T-helper 1 cell (primary cell): ENCODE measurements at places on chromosomes 11 and 22.
A peak's percentile ranks its signal among the peaks of the same experiment; 100 is the strongest.

- no peak for DNase-seq
Observed at GRCh38 chr11:72233056-72233772, 8.6 kb downstream of the INPPL1 start.

GRCh38 chr11:26105762-26106423, 226.0 kb upstream of the ANO3 start:
- no peak for DNase-seq

DNA sequence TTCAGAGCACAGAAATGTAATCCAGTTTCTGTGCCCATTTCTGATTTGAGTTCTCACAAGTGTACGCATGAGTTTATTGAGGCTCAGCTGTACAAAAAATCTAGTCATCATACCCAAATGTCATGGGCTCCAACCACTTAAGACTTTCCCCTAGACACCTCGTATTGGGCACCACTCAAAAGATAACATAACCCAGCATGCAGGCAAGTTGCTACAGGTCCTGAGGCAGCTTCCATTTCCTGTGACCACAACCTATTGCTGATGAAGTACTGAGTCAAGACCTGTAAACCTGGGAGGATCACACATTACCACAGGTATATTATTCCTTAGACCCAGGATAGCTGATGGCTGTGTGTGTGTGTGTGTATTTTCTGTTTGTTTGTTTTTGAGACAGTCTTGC, 95.2 kb downstream of the MRTFA start:
- no peak for DNase-seq

- no peak for DNase-seq
Observed at GRCh38 chr22:34638128-34638527, 427.8 kb upstream of the ISX start.

- no peak for DNase-seq
Observed at GRCh38 chr22:42641801-42642413, 1.5 kb upstream of the ATP5MGL start.

DNA sequence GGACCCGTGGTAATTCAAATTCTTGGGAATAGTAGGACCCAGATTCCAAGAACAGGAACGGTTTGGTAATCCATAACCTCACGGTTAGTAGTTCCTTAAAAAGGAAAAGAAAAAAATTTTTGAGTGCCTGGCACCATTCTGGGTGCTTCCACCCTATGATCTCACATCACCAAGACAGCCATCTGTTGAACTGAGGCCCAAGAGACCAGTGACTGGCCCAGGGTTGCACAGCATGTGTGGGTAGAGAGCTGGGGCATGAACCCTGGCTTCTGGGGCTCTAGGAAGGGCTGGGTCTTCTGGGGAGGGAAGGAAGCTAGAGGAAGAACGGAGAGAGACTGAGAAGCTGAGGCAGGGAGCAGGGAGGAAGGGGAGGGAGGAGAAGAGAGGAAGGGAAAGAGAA, 4.7 kb upstream of the SPI1 start:
- no peak for DNase-seq

- DNase-seq: no peak
Observed at GRCh38 chr22:33792832-33793231, 127.4 kb downstream of the LARGE1 start.

GRCh38 chr22:39256186-39256552, 11.4 kb upstream of the PDGFB start:
- no peak for DNase-seq

- DNase-seq: no peak
Observed at GRCh38 chr11:81005595-81005994, 1564.8 kb upstream of the TENM4 start.

GRCh38 chr11:36693139-36693843, 95.3 kb upstream of the RAG2 start:
- no peak for DNase-seq

DNA sequence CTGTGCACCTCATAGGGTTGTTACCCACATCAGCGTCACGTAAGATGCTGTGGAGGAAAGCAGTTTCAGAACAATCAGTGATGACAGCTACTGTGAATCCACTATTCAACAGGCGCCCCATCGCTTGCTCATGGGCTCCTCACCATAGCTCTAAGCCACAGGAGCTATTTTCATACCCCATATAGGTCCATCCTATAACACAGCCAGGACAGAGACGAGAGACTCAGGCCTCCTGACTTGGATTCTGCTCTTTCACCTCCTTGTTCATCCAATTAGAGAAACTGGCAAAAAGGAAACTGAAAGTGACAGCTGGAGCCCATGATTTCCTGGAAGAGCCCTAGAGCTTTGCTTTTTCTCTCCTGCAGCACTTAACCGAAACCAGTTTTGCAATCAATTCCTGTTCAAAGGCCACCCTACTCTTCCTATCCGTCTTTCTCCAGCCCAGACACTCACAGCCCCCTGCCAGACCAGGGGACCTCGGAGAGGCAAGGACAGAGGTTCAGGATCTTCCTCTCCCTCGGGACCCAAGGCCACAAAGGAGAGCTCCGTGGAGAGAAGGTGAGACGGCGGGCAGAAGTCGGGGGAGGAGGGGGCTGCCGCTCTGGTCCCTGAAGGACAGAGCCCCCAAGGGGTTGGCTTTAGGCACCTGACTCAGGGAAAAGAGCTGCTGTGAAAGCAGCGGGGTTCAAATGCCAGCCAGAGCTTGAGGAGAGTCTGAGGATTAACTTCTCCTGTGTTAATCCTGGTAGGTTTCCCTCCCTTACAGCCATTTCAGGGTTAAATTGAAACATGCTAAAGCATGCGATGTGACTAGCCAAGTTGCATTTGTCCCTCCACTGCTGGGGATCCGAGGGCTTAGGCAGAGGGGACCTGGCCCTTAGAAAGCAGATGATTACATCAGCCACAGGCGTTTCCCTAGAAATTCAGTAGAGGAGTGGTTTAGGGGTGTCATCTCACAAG, at the start of gene APOL6:
APOL6 (plus strand) TSS at position 381 of the 960 bp plus-strand sequence. CDS start 7,980 bp downstream, outside the sequence.
- peak; percentile 20 for DNase-seq

DNA sequence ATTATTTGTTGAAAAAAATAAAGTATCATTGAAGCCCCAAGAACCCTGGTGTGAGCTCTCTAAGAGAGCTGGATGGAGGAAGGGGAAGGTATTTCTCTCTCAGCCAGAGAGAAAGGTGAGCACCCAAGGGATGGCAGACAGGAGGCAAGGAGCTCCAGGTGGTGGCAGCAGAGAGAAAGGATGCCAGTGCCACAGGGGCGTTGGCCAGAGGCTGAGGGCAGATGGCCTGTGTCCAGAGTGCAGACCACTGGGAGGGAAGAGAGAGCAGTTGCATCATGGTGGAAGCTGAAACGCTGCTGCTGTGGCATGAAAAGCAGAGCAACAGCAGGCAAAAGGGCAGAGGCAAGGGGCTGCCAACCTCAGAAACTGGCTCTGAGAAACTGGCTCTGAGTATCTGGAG, 8.5 kb downstream of the SPON1 start:
- DNase-seq: no peak

DNA sequence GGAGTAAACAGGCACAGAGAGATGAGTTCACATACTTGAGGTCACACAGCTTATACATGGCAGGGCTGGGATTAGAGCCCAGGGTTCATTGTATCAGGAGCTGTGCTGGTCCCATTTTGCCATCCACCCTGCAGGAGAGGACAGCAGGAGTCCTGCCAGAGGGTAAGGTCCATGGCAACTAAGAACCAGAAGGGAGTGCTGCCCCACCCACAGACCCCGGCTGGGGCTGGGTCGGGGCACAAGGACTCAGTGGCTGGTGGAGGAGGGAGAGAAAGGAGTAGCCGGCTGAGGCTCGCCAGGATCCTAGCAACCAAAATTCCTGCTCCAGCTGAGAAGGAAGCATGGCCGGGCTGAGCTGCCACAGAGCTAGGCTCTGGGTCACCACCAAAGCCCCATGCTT, 25.9 kb upstream of the TP53I11 start:
- DNase-seq: no peak

- no peak for DNase-seq
Observed at GRCh38 chr11:70521475-70522308, 123.4 kb downstream of the CTTN start.

DNA sequence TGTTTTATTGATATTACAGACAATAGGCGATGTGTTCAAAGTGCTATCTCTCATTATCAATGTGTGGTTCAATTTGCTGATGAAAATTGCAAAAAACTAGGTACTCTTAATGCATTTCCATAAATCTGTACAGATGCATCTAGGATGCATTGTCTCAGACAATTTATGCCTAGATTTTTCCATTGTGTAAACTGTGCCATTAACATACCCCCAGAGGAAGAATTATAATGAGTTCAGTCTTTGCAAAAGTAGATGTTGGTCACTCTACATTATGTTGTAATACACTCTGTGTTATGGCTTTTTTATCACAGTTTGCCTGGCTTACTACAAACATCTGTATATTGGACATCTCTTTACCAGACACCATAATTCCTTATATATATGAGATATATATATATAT, 62.5 kb downstream of the EHF start:
- DNase-seq: no peak

- no peak for DNase-seq
Observed at GRCh38 chr11:64364435-64364834, 5.5 kb downstream of the RPS6KA4 start.

- DNase-seq: no peak
Observed at GRCh38 chr11:126175393-126175792, 36.1 kb downstream of the RPUSD4 start.

DNA sequence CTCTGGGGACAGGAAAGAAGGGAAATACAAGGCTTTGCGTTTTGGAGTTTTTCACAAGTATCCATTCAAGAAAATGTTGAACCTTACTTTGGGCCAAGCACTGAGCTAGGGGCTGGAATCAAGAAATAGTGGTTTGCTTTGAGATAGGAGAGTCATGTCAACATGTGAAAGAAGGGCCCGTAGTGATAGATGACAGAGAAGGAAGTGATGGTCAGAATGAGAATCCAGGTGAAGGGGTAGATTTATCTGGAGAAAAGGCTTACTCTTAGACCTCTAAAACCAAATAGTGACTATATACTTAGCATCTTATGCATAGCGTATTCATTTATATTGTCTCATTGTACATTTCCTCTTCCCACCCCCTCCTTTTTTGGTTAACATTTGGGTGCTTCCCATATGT, 87.3 kb downstream of the GAB2 start:
- DNase-seq: no peak

DNA sequence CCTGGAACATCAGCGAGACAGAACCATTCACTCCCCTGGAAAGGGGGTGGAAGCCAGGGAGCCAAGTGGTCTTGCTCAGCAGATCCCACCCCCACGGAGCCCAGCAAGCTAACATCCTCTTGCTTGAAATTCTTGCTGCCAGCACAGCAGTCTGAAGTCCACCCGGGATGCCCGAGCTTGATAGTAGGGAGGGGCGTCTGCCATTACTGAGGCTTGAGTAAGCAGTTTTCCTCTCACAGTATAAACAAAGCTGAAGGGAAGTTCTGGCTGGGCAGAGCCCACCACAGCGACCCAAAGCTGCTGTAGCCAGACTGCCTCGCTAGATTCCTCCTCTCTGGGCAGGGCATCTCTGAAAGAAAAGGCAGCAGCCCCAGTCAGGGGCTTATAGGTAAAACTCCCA, 764.8 kb upstream of the LUZP2 start:
- no peak for DNase-seq

DNA sequence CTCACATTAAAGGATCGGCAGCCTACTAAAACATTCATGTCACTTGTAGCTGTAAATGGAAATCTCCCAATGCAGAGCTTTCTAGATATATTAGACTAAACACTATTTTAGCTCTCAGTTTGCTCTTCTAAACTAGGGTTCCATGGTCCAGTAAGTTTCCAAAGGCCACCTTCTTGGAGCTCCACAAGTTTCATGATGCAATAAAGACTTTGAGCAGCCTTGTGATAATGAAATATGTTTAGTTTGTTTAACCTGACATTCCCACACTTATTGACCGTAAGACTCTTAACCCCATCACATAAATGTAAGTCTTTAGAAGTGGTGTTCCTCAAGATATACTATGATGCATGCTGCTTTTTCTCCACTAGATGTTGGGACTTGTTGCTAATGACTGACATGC, 87.7 kb downstream of the TRIM44 start:
- DNase-seq: no peak

DNA sequence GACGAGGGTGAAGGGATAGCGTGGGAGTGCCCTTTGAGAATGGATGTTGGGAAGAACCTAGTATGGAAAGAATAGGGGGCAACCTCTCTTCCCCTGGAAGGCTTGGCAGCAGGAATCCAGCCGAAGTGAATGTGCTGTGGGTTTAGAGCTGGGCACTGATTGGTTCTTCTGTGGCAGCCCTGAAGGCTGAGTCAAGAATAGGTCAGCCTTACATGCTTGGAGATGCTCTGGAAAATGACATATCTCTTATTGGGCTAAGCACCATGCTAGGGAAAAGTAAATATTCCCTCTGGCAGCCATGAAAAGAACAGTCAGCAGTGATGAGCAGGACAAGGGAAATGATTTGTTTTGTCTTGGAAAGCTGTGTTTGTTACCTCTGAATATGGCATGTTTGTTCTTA, 149.5 kb downstream of the COMMD9 start:
- no peak for DNase-seq

DNA sequence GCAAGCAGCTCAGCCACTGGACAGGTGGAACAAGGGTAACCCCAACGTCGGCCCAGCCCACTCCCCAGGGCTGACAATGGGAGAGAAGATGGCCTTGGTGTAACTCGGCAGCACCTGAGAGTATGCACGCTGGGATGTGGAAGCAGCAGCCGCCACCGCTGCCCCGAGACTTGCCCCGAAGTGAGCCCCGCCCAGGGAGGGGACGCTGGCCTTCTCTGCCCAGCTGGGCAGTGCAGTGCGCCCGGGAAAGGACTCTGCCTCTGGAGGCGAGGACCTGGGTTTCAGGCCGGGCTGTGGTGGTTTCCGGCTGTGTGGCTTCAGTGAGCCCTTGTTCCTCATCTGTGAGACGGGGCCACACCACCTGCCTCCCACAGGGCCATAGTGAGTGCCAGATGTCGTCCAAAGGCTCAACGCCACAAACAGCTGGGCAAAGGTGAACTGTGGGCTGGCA, 8.6 kb upstream of the POLDIP3 start:
- DNase-seq: no peak

DNA sequence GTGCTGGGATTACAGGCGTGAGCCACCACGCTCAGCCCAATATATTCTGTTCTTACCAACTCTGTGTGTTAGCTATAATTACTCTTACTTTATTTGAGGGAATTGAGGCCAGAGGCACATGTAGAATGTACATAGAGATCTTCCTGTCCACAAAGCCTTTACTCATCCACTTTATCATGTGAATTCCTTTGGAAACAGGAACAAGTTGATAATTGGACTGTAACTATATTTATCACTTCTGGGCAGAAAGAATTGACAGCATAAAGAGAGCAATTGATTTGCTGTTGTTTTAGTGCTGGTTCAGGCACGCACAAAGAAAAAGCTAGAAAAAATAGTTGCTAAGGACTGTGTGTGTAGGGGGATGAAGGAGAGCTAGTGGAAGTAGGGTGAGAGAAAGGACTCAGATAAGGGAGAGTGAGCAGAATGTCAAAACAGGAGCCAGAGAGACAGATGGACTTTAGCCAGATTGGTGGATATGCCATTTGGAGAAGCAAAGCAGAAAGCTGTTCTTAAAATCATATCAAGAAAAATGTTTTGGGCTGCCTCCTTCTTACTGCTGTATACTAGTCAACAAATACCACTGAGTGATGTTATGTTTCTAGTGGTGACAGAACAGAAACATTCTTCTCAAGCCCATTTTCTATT, 929.8 kb upstream of the CNTN5 start:
- DNase-seq: no peak

GRCh38 chr11:131689049-131689925, 318.9 kb downstream of the NTM start:
- DNase-seq: no peak
